ENCODE measurements at places on chromosomes 5 and 9.

- no peak for DNase-seq
Observed at GRCh38 chr9:128529191-128529590, 23.2 kb upstream of the SPTAN1 start.

DNA sequence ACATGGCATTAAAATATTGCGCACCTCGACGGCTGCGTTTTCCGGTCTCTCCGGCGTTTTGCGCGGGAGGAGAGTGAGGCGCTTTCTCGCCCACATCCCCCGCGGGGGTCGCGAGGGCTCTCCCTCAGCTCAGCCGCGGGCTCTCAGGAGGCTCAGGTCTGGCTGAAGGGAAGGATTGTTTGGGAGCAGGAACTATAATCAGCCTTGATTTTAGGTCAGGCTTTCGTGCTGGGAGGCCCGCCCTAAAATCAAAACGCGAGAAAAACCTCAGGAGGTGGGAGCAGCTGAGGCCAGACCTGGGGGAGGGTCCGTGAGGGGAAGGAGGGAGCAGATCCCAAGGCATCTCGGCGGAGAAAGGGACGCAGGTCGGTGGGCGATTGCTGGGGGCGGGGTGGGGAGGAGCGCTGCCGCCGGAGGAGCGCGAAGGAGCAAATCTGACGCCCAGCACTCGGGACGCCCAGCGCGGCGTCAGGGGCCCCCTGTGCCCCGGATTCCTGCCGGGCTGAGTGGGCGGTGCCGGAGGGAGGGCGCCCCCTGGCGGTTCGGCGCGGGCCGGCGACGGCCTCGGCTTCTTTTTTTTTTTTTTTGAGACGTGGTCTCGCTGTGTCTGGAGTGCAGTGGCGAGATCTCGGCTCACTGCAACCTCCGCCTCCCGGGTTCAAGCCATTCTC, 18.7 kb upstream of the RNF130 start:
- DNase-seq = peak; percentile 73

GRCh38 chr5:54087436-54087835, 222.9 kb downstream of the ARL15 start:
- DNase-seq = no peak

DNA sequence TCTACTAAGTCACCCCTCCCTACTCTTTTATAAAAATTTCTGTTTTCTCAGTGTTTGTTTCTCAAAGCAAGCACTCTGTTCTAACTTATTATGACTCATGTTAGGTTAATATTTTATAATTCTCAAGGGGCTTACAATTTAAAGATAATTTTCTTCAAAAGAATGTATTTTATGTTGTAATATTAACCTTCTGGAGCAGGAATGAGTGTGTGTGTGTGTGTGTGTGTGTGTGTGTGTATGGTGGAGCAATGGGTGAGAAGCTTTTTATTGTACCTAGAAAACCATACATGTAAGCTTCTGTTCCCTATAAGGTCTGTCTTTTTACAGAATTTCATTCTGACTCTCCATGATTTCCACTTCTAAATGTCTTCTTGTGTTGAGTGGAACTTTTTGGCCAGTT, 63.0 kb downstream of the PBX3 start:
- DNase-seq = no peak

GRCh38 chr5:103120607-103121200, 603 bp downstream of the PPIP5K2 start:
- no peak for DNase-seq

GRCh38 chr5:138573223-138573622, 2.0 kb downstream of the HSPA9 start:
- DNase-seq = no peak

GRCh38 chr9:87826331-87826730, 56.3 kb upstream of the SPATA31E1 start:
- no peak for DNase-seq

GRCh38 chr5:132459031-132459982, 31.3 kb downstream of the IRF1 start:
- DNase-seq = no peak

GRCh38 chr5:127650022-127650421, 1.1 kb downstream of the CTXN3 start:
- DNase-seq = no peak

GRCh38 chr9:88355166-88355565, 33.1 kb upstream of the SPIN1 start:
- DNase-seq = no peak

DNA sequence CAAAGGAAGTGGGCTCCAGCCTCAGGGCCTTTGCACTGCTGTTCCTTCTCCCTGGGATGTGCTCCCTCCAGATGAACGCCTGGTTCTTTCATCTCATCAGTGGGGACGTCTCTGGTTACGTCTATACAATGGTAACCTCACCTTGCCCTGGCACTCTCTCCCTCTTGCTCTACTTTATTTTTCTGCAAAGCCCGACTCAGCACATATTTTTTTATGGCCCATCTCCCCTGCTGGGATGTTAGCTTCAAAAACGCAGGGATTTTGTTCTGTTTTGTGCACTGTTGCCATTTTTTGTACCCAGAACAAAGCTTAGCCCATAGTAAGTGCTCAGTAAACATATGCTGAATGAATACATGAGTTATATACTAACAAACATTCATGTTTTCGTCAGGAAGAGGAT, 37.5 kb downstream of the PTPN3 start:
- DNase-seq = no peak

DNA sequence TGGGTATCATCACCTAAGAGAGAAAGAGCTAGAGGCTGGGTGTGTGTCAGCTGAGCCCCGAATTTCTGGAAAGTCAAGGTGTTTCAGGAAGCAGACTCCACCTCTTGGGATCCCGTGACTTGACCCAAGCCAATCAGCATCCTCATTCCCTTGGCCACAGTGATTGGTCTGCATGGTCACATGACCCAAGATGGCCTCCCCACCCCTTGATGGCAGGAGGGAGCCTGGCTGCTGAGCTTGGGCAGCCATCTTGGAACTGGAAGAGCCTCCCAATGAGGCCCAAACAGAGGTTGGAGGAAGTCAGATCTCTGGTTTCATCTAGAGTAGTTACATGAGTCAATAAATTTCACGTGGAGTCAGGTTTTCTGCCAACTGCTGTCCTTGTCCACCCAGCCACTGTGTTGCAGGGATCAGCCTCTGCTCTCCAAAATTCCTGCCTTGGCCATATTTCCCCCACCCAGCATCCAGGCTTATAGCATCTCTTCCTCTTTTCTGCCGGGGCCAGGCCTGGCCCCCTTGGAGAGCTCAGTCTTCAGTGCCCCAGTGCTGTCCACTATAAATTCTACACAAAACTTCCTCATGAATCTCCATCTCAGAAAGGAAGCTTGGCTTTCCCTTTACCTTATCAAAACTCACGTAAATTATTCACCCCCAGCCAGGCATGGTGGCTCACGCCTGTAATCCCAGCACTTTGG, 17.2 kb upstream of the SUSD3 start:
- no peak for DNase-seq

DNA sequence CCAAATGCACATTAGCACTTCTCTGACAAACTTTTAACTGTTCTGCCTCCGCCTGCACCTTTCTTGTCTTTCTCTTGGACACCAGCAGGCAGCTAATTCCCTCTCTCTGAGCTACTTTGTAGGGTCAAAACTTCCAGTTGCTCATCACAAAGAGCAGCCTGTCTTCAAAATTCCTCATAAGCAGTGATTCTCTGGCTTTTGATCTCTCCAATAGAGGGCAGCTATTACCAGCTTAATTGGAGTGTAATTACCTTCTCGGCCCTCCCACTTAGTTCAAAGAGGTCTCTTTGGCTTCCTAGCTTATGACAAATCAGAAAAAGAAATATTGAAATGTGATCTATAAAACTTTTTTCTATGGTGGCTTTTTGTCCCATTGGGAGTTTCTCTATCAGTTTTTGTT, 43.6 kb upstream of the RAD23B start:
- no peak for DNase-seq

- no peak for DNase-seq
Observed at GRCh38 chr9:137711678-137712105, 92.9 kb downstream of the EHMT1 start.

- DNase-seq = no peak
Observed at GRCh38 chr5:105730982-105731381, 1939.8 kb downstream of the EFNA5 start.

DNA sequence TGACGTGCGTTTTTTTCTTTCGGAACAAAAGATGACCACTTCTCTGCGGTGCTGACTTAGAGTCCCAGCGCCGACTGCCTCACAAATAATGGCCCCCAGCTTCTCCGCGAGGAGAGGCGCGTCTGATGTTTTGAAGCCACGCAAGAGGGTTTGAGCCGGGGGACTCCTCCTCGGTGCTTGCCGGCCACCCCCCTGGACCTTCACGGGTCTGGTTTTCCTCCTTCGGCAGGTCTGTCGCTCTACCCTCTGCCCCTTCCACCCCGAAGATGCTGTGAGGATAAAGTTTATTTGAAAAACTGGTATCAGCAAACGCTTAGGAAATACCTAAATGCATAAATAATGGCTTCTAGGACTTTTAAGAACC, 584 bp downstream of the USP20 start:
- no peak for DNase-seq

GRCh38 chr9:73157811-73158210, 6.1 kb downstream of the ANXA1 start:
- no peak for DNase-seq

DNA sequence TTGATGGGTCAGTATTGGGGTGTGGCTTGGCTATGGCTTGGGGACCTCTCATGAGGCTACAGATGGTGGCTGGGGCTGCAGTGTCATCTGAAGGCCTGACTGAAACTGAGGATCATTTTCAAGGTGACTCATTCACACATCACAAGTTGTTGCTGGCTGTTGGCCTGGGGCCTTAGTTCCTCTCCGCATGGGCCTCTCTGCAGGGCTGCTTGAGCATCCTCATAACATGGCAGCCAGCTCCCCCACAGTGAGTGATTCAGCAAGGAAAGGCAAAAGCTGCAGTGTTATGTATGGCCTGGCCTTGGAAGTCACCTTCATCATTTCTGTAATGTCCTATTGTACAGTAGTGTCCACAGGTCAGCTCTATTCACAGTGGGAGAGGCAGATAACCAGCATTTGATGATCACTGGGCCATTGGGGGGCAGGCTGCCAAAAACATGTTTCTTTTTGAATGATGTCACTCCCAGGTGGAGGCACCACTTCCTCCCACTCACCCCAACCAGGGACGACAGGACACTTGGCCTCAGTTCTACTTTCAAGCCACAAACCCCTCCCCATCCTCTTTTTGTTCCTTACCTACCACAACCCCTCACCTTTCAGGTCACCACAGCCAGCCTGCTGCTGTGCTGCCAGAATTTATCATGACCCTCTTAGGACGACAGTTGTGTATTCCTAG, 14.4 kb downstream of the FGD3 start:
- DNase-seq = no peak

- DNase-seq = no peak
Observed at GRCh38 chr5:15827741-15828140, 327.8 kb downstream of the FBXL7 start.

- no peak for DNase-seq
Observed at GRCh38 chr5:15601274-15601673, 101.3 kb downstream of the FBXL7 start.

- DNase-seq = no peak
Observed at GRCh38 chr9:36867672-36868471, 166.2 kb downstream of the PAX5 start.

DNA sequence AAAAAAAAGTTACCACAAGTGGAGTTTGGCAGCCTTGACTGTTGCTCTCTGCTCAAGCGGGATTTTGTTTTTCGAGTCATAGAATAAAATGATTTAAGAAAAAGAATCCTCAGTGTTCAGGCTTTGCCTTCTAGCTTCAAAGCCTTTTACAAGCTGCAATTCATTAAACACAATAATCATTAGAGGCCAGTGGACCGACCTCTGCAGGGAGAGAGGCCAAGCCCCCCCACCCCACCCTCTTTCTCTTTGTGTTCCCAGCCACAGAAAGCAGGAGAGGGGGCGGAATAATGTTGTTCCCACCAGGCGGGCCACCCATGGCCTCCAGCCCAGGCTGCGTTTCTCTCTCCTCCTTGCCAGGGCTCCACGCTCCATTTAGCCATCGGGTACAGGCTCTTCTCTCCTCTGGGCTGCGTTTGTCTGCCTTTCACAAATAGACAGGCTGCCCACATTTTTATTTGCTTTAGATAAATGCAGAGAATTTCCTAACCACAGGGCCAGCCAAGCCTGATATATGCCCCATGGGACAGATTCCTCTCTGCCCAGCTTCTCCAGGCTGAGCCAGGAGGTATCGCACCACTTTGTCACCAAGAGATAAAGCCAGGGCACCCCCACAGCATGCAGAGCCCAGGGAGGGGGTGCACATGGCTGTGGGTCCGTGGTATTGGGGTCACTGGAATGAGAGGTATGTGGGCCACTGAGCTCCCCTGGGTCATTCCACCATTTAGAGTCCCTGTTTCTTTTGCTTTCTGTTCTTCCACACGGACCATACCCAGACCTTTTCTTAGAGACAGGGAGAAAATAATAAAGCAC, 318.8 kb downstream of the PIK3R1 start:
- DNase-seq = peak; percentile 75

DNA sequence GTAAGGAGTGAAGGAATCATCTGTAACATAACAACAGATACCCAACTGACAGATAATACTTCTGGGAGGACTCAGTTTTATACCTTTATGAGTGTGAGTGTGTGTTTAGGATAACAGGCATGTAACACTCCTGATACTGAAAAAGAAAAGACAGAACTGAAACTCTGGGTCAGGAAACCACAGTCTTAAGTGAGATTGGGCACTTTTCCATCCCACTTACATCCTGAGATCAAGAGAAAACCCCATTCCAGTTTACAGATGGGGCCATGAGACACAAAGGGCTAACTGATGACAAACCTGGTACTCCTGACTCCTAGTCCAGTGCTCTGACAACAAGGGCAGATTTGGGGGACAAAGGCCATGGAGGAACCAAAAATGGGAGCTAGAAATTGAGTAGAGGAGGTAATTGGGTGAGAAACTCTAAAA, 18.0 kb downstream of the IL5 start:
- DNase-seq = no peak

DNA sequence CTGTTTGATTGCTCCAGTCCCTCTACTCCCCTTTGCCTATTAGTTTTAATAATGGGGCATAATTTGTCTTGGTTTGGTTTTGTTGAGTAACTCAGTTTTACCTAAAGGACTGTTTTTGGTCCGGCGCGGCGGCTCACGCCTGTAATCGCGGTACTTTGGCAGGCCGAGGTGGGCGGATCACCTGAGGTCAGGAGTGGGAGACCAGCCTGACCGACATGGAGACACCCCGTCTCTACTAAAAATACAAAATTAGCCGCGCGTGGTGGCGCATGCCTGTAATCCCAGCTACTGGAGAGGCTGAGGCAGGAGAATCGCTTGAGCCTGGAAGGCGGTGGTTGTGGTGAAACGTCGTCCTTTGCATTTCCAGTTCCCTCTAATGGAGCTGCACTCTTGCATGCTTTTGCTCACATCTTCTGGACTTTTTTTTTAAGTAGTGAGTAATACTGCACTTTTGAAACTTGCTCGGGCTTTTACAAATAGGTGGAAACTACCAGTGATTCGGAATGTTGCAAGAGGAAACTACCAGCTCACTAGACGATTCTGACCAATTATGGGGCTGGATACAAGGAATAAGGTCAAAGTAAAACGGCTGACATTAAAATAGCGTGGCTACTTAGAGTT, 721 bp upstream of the MAML1 start:
- no peak for DNase-seq

DNA sequence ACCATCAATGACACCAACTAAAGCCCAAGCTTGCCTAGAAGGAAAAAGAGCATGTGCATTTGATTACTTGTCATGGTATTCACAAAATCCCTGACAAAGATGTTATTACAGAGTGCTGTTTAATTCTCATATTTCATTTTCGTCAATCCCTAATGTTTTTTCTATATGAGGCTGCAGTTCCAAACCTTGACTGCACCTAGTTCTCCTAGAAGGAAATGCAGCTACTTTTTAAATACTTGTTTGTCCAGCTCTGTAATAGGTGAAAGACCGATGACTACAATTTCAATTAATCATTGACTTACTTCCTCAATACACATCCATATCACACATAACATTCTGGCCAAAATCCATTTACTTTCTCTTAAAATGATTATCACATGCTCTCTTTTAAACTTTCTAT, 28.1 kb downstream of the CEMIP2 start:
- no peak for DNase-seq
